NCI-H187 treated with DMSO at 0.1 percent for 48 hours (cell line): ENCODE measurements at places on chromosomes 3 and 15.
A peak's percentile ranks its signal among the peaks of the same experiment; 100 is the strongest.

GRCh38 chr3:139203752-139204151 lies 140.1 kb upstream of the MRPS22 start:
- DNase-seq, result no peak

GRCh38 chr3:56061279-56061626 lies 407.0 kb downstream of the ERC2 start:
- DNase-seq, result no peak

GRCh38 chr15:35141743-35142471 lies 56.8 kb upstream of the NANOGP8 start:
- DNase-seq, result no peak

DNA sequence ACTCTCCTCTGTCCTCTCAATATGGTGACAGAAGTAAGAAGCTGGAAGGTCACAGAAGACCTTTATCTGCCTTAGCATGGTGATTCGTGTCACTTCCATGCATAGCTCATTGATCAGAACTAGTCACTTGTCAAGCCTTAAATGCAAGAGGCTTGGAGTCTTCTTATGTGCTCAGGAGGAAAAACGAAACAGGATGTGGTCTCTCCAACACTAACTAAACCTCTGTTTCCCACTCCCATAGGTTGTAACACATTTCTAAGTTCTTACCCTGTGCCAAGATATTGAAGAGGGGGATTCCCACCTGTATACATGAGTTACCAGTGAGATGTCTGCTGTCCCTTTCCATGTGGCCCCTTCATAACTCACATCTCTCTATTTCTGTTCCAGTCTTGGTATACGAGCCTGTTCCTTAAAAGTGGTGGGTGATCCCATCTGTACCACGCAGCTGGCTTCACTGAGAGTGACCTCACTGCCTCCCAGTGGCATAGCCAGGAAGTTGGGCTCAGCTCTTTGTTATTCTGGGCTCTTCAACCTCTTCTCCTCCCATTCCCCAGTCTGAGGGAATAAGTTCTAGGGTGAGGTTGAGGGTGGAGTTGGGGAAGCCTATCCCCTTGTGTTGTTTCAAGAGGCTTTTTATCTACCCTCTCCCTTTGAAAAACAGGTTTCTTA lies 203.2 kb upstream of the PPP2R3A start:
- no peak for DNase-seq

DNA sequence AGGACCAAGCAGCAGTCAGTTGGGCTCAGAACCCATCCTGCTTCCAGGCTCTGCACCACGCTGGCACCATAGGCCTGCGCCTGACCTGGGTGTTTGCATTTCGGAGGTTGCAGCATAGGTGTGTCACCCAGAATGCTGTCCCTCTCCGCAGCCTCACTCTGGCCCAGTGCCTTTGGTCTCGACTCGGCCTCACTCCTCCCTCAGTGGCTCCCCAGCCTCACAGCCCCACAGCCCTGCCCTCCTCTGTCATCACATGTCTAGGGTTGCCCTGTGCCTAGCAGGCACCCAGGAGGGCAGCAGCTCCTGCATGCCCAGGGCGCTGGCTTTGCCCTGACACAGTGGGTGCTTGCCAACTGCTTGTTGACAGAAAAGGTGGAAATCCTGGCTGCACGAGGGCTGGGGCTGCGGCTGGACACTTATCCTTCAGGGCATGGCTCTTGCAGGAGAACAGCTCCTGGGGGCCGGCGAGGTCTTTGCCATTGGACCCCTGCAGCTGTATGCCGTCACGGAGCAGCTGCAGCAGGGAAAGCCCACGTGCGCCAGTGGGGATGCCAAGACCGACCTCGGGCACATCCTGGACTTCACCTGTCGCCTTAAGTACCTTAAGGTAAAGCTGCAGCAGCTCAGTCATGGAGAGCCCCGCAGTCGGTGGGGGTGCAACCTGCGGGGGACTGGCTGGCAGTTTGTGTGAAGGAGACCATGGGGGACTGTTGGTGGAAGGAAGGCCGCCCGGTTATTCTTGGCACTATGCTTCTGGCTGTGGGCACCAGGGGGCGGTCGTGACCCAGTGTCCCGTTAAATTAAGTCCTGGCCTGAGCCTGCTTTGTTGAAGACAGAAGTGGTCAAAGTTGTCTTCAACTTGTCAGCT lies 16.2 kb downstream of the NISCH start:
- DNase-seq, result no peak

- DNase-seq, result no peak
Measured at GRCh38 chr3:105806359-105806758, 62.5 kb downstream of the CBLB start.

DNA sequence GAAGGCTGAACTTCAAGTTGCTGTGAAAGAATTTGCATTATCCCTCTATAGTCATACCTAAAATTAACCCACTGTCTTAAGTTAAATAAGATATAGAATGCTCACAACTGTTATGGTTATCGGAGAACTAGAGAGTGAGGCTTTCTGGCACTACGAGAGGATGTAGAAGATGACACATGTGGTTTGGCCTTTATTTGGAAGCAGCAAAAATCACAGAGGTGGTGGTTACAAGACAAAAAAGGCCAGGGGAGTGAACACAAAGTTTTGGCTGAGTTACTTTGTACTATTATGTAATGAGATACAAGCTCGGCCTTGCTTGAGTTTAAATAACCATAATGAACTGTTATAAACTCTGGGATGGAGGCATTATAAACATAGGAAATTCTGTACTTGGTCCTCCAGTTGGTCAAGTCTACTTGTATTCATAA lies 78.3 kb upstream of the ICE2 start:
- DNase-seq, result no peak

DNA sequence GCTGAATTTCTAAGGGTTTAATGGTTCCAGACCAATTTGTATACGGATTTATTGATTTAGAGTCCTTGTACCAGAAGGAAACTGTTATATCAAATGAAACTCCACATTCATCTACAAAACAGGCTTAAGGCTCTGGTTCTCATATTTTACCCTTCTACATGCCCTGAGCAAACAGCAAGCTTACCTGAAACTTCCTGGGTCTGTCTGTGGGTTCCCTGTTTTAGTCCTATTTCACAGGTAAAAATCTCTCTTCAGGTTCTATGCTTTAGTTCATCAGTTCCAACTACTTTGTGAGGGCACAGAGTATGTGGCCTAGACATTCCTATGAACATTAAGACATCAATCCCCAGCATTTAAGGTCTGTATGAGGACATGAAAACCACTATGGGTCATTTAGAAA lies 57.7 kb downstream of the RFX7 start:
- DNase-seq, result no peak

DNA sequence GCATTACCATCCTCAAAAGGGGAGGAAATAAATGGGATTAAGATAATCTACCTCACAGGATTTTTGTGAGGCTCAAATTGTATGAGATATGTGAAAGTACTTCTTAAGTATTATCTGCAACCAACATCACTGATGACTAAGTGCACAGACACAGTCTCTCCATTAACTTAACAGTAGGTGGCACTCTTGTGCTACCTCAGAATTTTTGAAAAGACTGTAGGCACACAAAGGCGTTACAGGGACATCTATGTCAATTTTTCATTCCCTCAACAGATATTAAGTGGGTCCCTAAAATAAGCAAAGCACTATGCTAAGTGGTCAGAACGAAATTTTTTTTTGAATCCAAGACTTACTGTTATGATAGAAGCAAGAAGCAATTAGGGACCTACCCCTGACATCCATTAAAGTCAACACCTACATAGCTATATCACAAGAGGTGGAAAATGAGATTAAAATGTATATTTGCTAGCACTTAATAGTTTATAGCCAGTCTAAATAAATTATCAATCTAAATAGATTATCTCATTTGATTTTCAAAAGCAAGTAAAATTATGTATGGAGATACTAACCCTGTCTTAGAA lies 52.9 kb downstream of the RYK start:
- no peak for DNase-seq

GRCh38 chr3:136730595-136731273 lies 21.4 kb downstream of the STAG1 start:
- DNase-seq, result no peak

DNA sequence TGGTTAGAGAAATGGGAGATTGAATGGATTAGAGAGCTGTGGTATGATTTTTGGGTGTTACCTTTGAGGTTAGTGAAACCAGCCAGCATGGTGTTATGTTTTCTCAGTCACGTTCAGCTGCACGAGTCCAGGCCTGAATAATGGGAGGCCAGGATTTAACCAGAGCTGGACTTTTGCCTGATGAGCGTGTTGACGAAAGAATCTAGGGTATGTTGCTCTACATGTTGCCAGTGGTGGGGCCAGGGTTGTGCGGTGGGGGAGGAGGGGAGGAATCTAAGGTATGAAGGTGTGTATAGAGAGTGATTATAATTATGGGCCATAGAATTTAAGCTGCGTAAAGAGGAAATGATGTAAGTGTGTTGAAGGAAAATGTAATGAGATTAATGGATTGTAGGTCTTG lies 22.8 kb downstream of the MINDY2 start:
- no peak for DNase-seq

- DNase-seq, result no peak
Measured at GRCh38 chr15:49185473-49185872, 15.4 kb downstream of the GALK2 start.

DNA sequence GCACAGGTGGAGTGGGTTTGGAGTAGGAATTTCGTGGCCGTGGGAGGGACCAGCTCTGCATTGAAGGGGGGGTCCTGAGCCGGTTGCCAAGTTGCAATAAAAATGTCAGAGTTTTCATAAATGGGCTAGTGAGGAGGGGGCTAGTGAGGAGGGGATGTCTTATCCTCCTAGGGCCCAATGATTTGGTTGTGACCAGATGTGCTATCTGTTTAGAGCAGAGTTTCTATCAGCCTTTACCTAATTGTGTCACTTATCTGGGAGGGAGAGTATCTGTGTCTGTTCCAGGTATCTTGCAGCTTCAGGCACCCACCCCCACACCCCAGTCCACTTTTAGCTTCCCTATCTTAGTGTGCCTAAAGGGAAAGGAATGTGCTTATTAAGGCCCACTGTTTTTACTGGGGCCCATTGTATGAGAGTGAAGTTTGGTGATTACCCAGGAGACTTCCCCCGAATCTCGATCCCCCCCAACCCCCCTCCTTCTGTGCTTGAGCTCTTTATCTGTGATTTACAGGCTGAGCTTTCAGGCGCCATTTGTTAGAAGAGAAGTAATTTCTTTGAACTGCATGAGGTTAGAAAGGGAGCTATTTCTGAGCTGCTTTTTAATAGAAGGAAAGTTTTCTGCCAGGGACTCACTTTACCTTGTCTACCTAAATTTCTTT lies 42.6 kb downstream of the PPCDC start:
- no peak for DNase-seq

DNA sequence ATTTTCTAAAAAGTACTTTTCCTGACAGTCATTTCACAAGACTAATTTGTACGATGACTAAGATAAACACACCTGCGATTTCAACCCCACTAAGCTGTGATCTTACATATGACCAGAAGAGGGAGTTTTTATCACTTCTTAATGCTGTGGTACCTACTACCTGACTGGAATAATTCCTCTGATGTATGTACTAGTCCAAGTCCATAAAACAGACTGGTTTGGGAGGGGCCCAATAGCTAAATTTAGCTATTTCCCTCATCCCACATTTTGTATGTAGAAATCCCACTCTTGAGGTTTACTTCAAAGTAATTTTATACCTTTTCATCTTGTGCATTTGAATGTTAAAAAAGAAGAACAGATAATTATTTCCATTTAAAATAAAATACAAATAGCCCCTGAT lies 49.7 kb upstream of the SCAANT1 start:
- DNase-seq, result no peak

- peak; percentile 37 for DNase-seq
Measured at GRCh38 chr3:160006282-160007163, 17.9 kb downstream of the IL12A start.

- no peak for DNase-seq
Measured at GRCh38 chr3:64131725-64132469, 93.4 kb downstream of the PRICKLE2 start.
